Osteoblast (primary cell): ENCODE measurements at places on chromosomes 2 and 18.

DNA sequence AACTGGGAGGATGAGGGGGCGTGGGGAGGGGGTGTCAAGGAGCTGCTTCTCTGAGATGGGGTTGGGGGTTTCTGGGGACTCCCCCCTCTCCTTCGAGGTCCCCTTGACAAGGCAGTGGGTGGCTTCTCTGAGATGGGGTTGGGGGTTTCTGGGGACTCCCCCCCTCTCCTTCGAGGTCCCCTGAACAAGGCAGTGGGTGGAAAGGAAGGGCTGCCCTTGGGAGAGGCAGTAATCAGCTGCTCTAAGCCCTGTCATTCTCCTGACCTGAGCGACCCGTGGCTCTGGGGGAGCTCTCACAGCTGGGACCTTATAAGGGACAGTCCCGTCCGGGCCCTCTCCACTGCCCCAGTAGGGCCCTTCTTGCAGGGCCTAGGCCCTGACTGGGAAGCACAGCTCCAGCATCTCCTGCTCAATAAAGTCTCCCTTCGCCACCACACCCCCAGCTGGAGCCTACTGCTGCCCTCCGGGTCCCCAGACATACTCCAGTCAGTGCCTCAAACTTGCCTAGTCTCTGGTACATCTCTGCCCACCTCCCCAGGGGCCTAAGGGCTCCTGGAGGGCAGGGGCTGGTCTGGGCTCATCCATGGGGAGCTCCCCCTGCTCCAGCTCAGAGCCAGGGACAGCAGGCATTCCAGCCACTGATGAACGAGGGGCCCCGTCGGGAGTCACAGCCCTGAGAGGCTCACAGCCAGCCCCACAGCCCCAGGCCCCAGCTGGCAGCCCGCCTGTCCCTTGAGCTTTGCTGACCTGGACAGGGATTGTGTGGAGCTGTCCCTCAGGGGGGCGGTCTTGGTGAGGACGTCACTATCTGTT lies 2.8 kb downstream of the GAREM2 start:
- peak; percentile 86 for DNase-seq

- peak; percentile 80 for DNase-seq
Observed at GRCh38 chr2:234952270-234953115, 676 bp downstream of the SH3BP4 start.

GRCh38 chr2:47083886-47084687 lies 71.0 kb downstream of the STPG4 start:
- peak; percentile 77 for DNase-seq

- DNase-seq, result no peak
Observed at GRCh38 chr18:67916097-67916496, 399.6 kb upstream of the DSEL start.

- no peak for DNase-seq
Observed at GRCh38 chr2:209472871-209473270, 49.0 kb downstream of the MAP2 start.

GRCh38 chr2:62144689-62145477 lies 51.0 kb upstream of the B3GNT2 start:
- no peak for DNase-seq

DNA sequence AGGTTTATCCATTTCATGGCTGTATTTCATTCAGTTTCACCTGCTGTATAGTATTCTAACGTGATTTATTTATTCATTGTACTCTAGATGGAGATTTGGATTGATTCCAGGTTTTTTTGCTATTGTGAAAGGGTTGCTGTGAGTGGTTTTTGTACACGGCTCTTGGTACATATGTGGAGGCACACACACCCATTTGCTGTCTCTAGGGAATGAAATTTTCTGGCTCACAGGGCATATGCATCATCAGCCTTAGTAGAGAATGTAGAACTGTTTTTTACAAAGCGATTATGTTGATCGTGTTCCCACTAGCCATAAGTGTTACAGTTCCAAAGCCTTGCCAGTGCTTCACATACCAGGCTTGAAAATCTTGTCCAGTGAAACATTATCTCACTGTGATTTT lies 5.1 kb downstream of the SPTBN1 start:
- DNase-seq, result peak; percentile 82

GRCh38 chr2:148745151-148745851 lies 100.8 kb downstream of the EPC2 start:
- no peak for DNase-seq

DNA sequence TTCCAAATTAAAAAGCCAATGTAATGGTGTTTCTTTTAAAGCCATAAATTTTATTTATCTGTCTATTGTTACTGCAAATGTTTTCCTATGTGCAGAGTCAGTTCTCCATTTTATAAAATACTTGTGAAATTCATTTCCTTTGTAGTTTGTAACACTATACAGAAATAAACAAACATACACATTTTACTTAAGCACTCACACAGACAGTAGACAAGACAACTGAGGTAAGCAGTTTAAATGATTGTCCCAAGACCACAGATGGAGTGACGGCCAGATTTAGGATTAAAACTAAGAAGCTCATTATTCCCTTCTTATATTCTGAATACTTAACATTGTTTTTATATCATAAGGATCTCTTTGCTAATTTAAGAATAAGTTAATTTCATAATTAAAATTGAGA lies 100.9 kb downstream of the BAZ2B start:
- no peak for DNase-seq

DNA sequence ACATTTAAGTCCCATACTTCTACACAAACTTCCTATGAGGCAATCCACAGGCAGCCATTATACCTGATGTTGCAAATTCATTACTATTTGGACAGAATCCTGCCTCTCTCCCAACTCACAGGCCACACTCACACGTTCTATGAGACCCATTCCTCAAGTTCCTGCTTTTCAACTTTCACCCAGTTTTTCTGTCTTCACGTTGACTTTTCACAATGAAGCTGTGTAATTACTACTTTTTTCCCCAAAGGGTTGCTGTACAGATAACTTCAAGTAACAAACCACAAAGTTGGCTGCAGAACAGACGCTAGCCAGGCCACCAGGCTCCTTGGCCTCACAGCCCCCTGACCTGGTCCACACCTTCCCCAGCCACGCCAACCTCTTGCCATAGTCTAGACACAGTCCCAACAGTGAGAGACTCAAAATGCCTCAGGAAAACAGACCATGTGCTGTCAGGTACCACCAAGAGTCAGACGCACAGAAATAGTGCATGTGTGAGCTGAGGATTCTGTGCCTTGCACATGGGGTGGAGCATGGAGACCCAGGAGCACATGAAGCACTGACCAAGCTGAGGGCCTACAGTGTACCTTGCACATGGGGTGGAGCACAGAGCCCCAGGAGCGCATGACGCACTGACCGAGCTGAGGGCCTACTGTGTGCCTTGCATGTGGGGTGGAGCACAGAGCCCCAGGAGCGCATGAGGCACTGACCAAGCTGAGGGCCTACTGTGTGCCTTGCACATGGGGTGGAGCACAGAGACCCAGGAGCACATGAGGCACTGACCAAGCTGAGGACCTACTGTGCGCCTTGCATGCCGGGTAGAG lies 61.0 kb downstream of the EIPR1 start:
- DNase-seq, result peak; percentile 65

GRCh38 chr2:233101816-233102215 lies 41.7 kb downstream of the INPP5D start:
- no peak for DNase-seq

GRCh38 chr2:236124182-236124893 lies 43.8 kb downstream of the GBX2 start:
- DNase-seq, result no peak

DNA sequence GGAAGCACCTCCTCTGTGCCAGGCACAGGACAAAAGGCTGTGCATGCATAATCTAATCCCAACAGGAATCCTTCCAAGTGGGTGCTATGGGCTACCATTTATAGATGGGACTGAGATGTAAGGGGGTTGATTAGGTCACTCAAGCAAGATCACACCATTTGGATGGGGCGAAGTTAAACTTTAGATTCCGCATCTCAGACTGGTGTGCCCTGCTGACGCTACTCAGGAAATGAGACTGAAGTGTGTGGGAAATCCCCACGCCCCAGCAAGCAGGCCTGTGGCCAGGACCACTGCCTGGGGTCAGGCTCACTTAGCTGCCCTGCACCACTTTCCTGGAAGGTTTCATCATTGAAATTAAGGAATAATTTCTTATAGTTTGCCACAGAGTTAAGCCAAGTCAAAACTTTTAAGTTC lies 70.5 kb upstream of the PPP1CB start:
- DNase-seq, result peak; percentile 31

DNA sequence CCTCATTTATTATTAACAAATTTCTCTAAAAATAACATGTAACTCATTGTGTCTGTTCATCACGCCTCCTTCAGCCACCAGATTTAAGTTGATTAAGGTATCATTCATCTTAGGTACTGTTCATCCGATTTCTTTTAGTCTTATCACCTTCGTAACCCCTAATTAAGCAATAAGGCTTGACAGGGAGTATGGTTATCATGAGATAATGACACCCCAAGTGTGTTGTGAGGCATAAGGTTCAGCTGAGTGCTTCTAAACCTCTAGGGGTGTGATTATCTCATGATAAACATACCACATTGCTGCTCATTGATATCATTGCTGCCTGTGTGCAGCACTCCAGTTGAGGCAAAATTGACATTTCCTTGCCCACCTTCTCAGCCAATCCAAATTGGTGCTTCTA lies 158.9 kb upstream of the BOD1L2 start:
- no peak for DNase-seq

GRCh38 chr18:3454365-3455089 lies 4.6 kb downstream of the TGIF1 start:
- no peak for DNase-seq

DNA sequence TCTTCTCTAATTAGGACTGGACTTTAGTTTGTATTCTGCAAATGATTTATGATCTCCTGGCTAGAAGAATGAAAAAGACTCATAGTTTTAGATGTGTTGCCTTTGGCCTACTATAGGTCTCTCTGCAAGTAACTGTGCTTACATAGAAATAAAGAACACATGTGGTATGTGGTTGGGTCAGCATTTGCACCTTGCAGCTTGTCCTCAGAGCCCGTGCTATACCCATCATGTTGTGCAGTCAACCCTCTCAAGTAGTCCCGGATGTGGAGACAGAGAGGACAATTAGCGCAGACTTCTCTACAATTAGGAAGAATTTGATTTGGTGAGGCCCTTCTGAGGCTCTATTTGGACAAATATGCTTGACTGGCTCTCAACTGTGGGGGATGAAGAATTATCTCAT lies 203.7 kb upstream of the ITGA4 start:
- DNase-seq, result no peak

GRCh38 chr2:138381373-138381772 lies 120.2 kb upstream of the SPOPL start:
- no peak for DNase-seq

- DNase-seq, result no peak
Observed at GRCh38 chr2:178277741-178278197, 83.5 kb downstream of the OSBPL6 start.

DNA sequence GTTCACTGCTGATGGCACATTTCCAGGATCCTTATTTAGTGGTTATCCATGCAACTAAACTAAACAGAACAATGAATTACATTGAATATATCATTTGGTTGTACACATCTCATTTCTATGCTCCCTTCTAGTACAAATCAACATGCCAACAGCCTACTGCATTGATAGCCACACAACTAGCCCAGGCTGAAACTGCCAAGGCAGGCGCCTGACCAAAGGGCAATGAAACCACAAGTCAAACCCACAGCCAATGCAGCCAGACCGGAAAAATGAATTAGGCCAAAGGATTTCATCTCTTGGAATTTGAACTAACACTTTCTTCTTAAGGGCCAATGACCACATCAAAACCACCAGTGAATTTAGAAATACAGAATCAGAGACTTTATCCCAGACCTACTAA lies 196.4 kb downstream of the NOL4 start:
- DNase-seq, result no peak

DNA sequence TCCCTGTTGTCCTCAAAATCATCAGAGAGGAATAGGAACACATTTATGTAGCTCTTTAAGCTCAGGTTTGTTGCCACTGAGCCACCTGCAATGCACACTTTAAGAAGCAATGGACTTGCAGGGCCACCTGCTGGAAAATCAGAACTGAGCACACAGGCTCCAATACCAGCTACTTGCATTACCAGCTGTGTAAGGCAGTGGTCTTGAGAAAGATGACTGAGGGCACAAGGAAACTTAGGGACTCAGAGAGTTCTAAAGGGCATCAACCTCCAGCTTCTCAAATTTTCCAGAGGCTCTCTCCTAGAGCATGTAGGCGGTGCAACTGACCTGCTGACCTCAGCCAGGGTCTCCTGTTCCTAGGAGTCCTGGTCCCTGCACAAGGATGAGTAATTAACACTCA lies 2.5 kb upstream of the CNDP2 start:
- DNase-seq, result no peak

DNA sequence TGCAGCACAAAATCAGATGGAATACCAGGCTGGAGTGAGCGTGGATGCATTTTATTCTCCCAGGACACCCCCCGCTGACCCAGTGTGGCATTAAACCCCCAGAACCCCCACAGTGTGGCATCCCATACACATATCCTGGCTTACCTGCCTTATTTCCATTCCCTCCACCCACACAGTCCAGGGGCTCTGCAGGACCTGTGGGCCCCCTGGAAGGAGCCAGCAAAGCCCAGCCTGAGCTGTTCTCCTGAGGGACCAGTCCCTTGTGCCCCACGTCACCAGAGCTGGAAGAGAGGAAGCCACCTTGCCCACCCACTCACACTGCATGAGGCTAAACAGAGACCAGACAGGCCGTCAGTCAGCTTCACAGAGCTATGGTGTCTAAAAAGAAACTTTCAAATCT lies 20.1 kb downstream of the ST8SIA5 start:
- no peak for DNase-seq

DNA sequence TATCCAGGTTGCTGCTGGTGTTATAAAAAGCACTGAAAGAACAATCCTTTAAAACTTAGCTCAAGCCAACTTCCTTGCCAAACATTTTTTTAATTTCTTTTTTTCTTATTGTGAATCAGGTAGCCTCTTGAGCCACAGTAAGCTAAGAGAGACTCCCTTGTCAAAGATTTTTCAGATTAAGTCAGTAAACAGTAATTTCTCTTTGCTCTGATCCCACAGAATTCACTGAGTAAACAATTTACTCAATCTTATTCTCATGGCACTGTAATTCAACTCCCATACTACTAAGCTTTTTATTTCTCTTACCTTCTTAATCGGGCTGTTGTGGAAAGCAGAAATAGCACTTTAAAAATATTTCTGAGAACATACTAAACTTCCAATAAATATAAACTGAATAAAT lies 82.7 kb downstream of the C2orf74 start:
- peak; percentile 2 for DNase-seq

DNA sequence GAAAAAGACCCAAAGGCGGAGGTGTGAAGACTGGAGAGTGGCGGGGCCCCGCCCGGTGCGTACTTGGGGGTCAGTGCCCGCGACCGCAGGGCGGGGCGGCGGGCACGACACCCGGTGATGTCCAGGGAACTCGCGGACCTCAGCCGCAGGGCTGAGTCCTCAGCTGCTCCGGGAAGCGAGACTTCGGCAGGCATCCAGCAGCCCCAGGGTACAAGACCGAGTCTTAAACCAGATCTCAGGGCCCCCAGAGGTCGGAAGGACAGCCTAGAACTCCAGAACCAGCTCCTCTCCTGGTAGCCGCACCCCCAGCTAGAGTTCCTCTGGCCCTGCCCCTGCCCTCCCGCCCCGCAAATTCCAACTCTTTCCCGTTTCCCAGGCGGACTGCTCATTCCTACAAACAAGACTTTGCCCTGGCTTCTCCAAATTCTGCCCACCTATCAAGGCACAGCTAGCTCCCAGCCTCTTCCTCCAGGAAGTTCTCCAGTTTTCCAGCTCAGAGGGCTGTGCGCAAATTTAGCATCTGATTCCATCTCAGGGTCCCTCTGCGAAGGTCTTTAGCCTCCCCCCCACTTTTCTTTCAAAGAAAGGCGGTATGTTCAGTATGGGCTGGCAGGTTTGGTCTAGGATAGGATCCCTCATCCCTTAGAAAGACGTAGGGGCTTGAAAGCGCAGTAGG lies 26.0 kb upstream of the NOTO start:
- peak; percentile 76 for DNase-seq

GRCh38 chr2:28653892-28654662 lies 97.6 kb upstream of the PPP1CB start:
- no peak for DNase-seq

GRCh38 chr2:46859482-46859881 lies 56.1 kb downstream of the MCFD2 start:
- DNase-seq, result no peak
